ENCODE measurements at places on chromosomes 5 and 9.

GRCh38 chr5:40945111-40945510 lies 35.8 kb downstream of the C7 start:
- no peak for DNase-seq

DNA sequence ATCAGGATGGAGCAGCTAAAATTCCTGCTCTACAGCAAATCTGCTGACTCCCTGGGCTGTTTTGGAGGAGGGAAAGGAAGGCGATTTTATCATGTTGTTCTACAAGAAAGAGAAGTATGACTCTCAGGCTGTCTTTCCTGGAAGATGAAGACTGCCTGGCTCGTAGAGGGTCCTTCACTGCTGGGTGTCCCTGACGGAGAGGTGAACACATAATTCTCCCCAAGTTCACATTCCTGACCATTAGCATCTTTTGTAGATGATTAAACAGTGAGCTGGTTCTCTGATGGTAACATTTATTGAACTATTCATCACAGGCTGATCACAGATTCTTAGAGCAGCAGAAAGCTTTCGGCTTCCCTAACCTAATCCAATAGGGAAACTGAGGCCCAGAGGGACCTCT lies 212.4 kb upstream of the GLRA1 start:
- no peak for DNase-seq

- DNase-seq, result no peak
Measured at GRCh38 chr5:179171251-179171815, 111.2 kb downstream of the ZNF354C start.

GRCh38 chr5:173020154-173020581 lies 36.0 kb upstream of the CREBRF start:
- DNase-seq, result no peak

- DNase-seq, result no peak
Measured at GRCh38 chr5:120507800-120508463, 43.8 kb downstream of the PRR16 start.

GRCh38 chr9:105064248-105065097 lies 136.5 kb upstream of the ABCA1 start:
- DNase-seq, result no peak

DNA sequence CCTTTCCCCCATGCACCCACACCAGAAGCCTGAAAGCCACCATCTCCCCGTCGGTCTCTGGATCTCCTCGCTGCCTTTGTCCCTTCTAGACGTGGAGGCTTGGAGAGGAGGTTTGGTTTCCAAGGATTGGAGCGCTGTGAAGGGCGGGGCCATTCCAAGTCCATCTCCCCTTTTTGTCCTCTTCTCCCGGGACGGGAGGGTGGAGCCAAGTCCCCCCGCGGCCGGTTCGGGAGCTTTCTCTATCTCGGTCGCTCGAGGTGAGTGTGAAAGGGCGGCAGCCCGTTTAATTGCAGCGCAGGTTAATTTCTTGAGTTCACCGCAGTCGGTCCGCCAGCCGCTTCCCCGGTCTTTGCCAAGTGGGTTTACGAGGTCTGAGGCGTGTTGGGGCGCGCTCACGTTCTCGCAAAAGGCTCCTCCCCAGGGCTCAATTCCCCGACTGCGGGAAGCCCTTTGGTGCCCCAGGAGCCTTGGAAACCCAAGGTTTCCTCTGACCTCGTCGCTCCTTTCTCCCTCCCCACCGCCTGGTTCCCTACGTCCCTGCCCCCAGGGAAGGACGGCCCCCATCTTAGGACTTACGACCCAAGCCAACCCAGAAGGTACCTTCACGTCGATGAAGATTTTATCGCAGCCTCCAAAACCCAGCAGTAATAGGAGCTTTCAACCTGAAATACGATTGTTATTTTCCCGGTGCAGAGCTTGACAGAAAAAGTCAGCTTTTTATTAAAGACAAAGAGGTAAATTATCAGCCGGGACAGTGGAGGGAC lies 2.8 kb upstream of the ZNF462 start:
- DNase-seq, result no peak

DNA sequence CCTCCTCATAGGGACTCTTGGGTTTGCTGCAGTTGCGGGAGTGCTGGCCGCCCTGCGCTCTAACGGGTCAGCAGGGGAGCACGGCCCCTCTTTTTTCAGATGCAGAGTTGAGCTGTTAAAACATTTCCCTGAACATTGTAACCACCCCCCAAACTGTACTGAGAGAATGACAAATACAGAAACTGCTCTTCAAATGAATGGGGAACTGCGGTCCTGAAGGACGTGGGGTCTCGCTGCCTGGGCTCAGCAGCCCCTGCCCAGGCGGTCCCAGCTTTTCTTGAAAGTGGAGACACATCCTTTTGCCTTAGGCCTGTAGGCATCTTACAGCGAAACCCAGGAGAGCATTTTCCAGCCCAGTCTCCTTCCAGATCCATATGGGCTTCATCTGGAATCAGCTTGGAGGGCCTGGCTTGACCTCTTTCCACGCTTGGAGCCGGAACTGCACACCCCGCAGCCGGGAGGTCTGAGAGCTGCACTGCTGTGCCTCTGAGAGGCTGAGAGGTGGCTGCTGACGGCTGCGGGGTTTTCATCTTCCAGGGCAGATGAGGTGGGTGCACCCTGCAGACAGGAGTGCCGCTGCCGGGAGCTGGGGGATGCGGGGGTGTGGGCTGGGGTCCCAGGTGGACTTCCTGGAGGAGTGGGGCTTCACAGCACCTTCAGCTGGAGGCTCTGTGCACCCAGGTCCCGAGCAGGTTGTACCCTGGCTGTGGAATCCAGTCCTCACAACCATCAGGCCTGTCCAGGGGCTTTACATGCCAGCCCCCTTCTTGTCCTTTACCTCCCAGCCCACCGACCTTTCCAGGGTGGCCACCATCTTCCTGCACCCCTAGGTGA lies 1.2 kb upstream of the AGPAT2 start:
- DNase-seq, result no peak

- no peak for DNase-seq
Measured at GRCh38 chr5:82426464-82427154, 148.5 kb upstream of the RPS23 start.

Data from activated naive CD8-positive, alpha-beta T cell treated with anti-CD3 and anti-CD28 coated beads, Interleukin-2, amount 50 U/mL, for 16 hours (primary cell).